IMR-90 (cell line): ENCODE measurements at places on chromosomes 5 and 9. TPM values are rescaled to one million over a fixed set of nuclear protein-coding genes. Genes with fewer than 3 reads are reported as not detected.

Gene TMEM174
- total RNA-seq = not detected in 2 replicates

Gene BAAT
- under 0.01 TPM in 1 of 2 replicates, not detected in the other for total RNA-seq

Gene GRM6
- total RNA-seq = not detected in 2 replicates

Gene CTNND2
- not detected in 2 replicates for total RNA-seq

Gene POU5F2
- total RNA-seq = 1.1 and 1.4 TPM in 2 replicates

Gene TIMD4
- not detected in 2 replicates for total RNA-seq

- DNase-seq = no peak
Measured at GRCh38 chr5:68419081-68419636, 203.6 kb downstream of the PIK3R1 start.

DNA sequence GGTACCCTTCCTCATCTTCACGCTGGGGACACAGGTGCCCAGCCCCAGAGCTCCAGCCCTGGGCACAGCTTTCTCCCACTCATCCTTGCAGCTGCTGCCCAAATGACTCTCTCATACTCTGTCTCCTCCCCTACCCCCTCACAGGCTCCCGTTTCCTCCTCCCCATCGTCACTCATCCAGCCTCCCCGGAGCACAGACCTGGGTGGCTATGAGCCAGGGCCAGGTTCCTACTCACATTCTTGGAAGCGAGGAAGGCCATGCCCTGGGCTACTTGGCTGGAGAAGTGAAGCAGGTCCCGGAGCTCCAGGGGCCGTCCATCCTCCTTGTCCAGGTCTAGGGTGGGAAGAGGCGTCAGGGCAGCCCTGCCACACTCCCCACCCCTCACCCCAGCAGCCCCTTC lies 29.3 kb downstream of the CSF1R start:
- DNase-seq = no peak

GRCh38 chr5:168228668-168229067 lies 62.8 kb upstream of the WWC1 start:
- no peak for DNase-seq

- no peak for DNase-seq
Measured at GRCh38 chr5:1782385-1783215, 17.0 kb downstream of the MRPL36 start.

DNA sequence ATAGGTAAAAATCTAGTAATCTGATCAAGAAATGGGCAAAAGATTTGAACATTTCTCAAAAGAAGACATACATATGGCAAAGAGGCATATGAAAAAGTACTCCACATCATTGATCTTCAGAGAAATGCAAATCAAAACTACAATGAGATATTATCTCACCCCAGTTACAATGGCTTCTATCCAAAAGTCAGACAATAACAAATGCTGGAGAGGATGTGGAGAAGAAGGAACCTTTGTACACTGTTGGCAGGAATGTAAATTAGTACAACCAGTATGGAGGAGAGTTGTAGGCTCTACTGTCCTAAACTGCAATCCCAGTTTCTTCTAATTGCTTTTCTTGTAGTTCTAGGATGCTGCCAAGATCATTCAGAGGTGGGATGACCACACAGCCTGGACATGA lies 193.5 kb upstream of the RFX3 start:
- no peak for DNase-seq

DNA sequence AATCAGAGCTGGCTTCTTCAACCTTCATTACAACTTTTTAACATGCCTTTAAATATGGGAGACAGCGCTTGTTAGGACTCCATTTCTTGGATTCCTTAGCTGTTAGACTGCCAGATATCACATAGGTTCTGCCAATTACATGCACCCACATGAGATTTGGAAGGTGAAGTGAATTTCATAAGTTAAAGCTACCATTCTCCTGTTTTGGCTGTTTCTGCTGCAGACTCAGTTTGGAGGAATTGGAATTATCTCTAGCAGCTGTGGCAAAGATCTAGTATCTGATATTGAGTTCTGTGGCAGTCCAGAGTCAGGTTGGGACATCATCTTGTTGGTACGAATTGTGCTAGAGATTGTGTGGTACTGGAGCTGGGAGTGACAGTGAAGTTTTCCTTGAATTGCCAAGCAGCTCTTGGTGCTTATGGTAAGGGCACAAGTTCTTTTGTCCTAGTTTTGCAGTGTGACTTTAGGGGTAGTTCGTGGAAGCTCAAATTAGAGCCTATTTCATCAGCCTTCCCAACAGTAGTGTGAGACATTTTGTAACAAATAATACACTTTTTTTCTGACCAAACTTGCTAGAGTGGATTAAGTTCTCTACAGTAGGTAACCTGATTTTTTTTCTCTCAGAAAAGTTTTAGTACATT lies 9.1 kb upstream of the PJA2 start:
- no peak for DNase-seq

- peak; percentile 45 for DNase-seq
Measured at GRCh38 chr5:176658817-176659511, 11.7 kb downstream of the TSPAN17 start.

DNA sequence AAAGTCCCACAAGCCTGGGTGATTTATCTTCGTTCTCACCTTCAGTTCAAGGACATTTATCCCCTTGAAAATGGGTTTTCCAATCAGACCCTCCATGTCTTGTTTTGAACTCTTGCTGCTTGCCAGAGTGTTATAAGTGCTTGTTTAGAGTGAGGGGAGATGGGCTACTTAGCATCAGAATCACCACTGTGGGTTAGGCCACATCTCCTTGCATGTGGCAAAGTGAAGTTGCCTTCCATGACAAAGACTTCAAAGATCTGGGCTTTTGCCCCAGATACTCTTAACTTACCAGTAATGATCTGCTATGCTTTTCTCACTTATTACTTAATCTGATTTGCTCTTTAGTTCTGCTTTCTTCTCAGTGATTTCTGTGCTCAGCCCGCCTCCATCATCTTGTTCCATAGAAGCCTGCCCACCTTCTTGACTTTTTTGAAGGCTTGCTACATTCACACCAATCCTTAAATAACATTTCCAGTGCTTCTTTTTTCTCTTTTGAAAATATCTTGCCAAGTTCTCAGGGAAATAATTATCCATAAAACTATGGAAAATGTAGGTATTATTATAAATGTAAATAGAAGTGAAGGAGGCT lies 39.0 kb downstream of the GPR21 start:
- DNase-seq = no peak

- DNase-seq = no peak
Measured at GRCh38 chr5:16592255-16592654, 24.5 kb downstream of the RETREG1 start.

DNA sequence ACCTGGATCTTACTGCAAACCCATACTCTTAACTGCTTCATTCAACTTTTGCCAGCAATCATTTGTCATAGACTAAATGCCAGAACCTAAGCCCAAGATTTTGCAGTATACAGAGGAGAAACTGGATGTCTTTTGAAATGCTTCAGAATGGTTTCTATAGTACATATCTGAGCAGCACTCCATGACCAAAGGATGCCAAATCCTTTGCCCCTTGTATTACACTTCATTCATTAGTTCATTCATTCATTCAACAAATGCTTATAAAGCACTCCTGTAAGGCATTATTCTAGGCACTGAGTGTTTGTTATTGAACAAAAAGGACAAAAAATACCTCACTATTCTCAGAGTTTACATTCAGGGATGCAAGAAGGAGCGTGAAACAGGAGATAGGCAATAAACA lies 119.9 kb downstream of the SLC1A3 start:
- no peak for DNase-seq

DNA sequence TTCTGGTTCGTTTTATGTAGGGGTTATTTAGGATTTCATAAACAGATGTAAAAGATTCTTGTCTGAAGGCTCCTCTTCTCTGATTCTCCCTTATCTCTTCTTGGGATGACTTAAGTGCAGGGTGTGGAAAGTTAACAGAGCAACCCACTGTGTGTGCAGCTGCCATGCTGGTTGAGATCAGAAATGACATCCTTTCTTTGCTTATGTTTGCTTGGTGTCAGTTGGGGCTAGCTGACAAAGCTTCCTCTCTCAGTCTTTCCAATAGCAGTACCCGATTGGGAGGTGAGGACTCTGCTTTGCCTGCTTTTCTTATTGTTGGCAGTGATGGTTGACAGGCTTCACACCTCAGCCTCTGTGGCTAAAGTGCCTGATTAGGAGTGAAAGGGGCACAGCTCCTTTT lies 26.5 kb downstream of the OGN start:
- DNase-seq = peak; percentile 16

DNA sequence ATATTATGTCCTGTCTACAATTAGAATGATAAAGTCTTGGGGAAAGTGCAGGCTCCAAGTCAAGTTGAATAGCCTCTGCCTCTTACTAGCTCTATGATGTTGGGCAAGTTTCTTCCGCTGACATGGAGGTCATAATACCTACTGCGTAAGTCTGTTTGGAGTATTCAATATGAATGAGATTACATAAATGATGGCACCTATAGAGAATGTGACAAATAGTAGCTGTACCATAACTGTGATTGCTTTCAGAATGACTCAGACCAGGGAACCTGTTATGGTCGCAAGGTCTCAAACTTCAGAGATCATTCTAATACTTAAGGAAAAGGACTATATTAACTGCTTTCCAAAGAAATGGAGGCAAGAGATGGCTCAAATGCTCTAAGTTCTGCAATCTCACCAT lies 94.0 kb upstream of the ABCA1 start:
- DNase-seq = no peak

- DNase-seq = no peak
Measured at GRCh38 chr5:75668445-75668844, 48.8 kb downstream of the POC5 start.

DNA sequence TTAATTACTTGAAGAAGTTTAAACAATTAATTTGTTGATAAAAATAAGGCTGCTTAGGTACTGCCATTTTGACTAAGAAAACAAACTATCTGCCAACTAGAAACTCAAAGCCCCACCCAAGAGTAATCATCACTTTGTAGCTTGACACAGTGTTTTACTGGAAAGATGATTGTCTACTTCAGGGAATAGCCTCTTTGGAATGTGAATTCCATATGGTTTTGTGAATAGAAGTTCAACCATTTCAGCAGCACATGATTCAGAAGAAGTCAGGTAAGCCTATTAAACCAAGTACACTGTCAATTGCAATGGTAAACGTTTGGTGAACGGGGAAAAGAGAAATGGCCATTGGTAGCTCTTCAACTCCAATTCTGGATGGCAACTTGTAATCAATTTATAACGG lies 55.2 kb downstream of the PLK2 start:
- no peak for DNase-seq
